OCI-M1 (cell line): ENCODE measurements at places on chromosomes 7 and 10.

DNA sequence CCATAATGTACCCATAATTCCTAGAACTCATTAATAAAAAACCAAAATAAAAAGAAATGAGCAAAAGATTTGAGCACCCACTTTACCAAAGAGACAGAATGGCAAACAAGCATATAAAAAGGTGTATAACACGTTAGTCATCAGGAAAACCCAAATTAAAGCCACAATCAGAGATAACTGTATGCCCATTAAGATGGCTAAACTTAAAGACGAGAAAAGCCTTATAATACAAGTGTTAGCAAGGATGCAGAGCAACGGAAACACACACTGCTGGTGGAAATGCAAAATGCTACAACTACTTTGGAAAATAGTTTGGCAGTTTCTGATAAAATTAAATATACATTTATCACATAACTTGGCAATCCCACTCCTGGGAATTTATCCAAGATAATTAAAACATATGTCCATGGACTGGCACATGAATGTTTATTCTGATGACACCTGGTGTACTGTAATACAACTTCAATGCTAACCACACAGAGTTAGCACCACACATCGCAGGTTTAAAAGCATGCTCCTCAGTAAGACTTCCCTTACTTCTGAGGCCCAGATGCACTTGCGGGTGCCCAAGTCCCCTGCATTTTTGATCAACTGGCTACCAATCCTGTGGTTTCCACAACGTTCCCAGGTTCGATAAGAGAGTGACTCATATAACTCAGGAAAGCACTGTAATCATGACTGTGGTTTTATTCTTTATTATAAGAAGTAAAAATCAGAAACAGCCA, 158.6 kb downstream of the SNX13 start:
- peak; percentile 41 for DNase-seq

GRCh38 chr10:70176441-70176840, 6.1 kb upstream of the SAR1A start:
- no peak for DNase-seq

DNA sequence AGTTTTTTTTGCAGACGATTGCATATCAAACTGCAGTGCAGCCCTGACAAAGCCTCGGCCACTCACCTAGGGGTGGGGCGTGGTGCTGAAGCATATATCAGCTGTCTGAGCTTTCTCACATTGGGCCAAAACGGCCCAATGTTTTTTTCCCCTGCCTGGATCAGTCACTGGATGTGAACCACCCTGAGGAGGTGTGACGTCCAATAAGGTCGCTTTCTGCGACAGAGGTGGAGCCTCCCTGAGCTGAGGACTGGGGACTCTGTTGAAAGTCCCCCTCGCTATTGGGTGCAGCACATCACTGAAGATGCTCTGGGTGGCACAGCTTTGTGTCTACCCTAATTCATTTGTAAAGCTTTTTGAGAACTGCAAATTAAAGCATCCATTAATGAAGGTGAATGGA, 60.9 kb downstream of the SEM1 start:
- DNase-seq, result no peak

- DNase-seq, result peak; percentile 20
These were observed 60.8 kb downstream of the PTTG1IP2 start for GRCh38 chr7:90530263-90530662.

DNA sequence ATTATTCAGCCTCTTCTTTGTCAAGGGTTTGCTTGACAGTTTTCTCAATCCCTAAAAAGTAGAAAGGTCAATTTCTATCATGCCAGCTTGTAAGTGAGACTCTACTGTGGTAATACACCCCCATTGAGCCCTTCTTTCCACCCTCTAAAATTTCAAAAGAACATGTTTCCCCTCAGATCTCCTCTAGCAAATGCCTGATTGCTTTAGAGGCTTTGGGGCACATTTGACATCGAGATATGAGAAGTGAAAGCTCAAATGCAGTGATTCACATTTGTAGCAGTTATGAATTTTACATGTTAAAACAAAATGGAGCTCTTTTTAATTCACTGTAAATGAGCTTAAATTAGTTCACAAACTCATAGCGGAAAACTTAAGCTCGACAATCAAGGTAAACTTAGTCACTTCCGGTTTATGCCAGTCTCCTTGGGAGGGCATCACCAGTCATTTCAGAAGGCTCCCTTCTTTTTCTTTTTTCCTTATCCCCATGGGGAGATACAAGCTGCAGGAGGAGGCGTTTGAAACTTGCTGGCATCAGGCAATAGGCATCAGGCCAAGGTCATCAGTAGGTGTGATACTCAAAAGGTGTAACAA, 55.3 kb upstream of the ADO start:
- DNase-seq, result no peak

DNA sequence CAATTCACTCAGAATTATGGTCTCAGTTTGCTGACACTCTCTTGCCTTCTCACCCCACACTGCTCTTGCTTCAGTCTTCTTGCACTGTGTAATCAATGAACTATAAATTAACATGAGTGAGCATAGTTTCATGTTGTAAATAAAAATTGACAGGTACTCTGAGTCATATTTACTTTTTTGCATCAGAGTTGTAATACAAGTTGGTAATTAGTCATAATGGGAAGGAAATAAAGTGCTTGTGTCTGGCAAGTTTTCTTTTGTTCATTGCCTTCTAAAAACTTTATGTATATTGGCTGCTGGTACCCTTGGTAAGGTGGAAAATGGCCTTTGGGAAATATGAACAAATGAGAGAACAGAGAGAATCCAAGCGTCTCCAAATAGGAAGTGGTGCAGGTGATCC, 169.3 kb upstream of the MAGI2 start:
- no peak for DNase-seq

DNA sequence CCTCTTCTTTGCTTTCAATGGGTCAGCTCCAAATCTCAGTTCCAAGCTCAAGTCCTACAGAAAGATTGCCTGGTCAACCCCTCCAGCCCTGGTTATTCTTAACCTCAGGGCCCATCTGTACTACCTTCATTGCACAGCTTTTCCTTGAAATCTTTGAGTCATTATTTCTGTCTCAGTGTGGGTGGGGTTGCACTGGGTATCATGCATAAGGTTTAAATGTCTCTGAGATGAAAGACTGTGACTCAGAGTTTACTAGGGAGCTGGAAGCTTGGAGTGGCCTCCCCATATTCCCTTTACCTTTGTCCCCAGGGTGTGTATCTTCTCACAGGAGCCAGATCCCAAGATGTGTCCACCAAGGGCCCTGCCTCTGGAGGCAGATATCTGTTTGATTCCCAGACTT, 3.3 kb upstream of the OR6V1 start:
- DNase-seq, result no peak

GRCh38 chr10:31774928-31775650, 153.5 kb downstream of the ARHGAP12 start:
- no peak for DNase-seq

- DNase-seq, result peak; percentile 69
These were observed 15.6 kb upstream of the PBLD start for GRCh38 chr10:68348265-68348741.

GRCh38 chr7:147279514-147279913, 1162.9 kb downstream of the CNTNAP2 start:
- no peak for DNase-seq

GRCh38 chr7:72406820-72407403, 5.2 kb downstream of the CALN1 start:
- no peak for DNase-seq

- DNase-seq, result no peak
These were observed 39.1 kb upstream of the AASS start for GRCh38 chr7:122183106-122183505.
